ENCODE measurements at places on chromosomes 1 and 21.

GRCh38 chr1:170284512-170284911 is 138.8 kb downstream of the NTMT2 start:
- no peak for DNase-seq

- DNase-seq, result no peak
Measured at GRCh38 chr1:118925651-118926050, 62.5 kb downstream of the TBX15 start.

GRCh38 chr1:216144661-216145450 is 278.4 kb downstream of the USH2A start:
- no peak for DNase-seq

- DNase-seq, result peak; percentile 48
Measured at GRCh38 chr1:109864930-109865612, 45.6 kb upstream of the CSF1 start.

- DNase-seq, result no peak
Measured at GRCh38 chr21:32807717-32808380, 36.3 kb upstream of the PAXBP1 start.

GRCh38 chr1:224329842-224330753 is at the start of gene NVL:
Gene NVL (minus strand): TSS chr1:224330172. CDS start chr1:224330127, 45 bp downstream.
- DNase-seq, result peak; percentile 91

DNA sequence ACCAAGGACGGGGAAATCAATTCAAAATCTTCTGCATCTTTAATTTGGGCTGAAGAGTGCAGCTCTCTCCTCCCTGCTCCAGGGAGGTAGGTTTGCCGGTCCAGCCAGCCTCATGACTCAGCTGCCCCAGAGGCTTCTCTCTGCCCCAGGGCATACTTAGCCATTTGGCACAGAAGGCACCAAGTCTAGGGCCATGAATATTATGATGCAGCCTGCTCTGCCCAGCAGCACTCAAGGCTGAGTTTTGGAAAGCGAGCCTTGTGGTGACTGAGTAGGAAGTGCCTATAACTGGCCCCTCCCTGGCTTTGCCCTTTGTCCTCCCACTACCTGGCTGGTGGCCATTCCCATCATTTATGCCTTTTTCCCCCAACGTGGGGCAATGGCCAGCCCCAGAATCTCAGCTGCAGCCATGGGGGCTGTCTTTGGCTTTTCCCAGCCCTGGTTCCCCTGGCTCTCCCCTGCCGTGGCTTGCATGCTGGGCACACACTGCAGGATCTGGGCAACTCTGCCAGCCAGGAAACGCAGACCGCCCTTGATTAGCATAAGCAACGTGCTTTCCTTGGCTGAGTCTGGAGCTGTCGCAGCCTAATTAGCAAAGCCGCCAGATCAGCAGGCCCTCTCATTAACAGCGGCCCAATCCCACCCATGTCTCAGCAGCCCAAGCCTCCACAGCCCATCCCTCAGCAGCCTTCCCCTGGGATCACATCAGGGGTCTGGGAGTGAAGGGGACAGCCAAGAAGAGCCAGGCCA is 258.6 kb upstream of the TMEM51 start:
- no peak for DNase-seq
